Stimulated activated CD4-positive, alpha-beta T cell treated with anti-CD3 and anti-CD28 coated beads, Interleukin-2, amount 100 ng/mL, for 48 hours (primary cell): ENCODE measurements at places on chromosomes 11 and 22.
A peak's percentile ranks its signal among the peaks of the same experiment; 100 is the strongest.

GRCh38 chr22:42644422-42645340 lies 4.3 kb upstream of the ATP5MGL start:
- DNase-seq, result no peak

DNA sequence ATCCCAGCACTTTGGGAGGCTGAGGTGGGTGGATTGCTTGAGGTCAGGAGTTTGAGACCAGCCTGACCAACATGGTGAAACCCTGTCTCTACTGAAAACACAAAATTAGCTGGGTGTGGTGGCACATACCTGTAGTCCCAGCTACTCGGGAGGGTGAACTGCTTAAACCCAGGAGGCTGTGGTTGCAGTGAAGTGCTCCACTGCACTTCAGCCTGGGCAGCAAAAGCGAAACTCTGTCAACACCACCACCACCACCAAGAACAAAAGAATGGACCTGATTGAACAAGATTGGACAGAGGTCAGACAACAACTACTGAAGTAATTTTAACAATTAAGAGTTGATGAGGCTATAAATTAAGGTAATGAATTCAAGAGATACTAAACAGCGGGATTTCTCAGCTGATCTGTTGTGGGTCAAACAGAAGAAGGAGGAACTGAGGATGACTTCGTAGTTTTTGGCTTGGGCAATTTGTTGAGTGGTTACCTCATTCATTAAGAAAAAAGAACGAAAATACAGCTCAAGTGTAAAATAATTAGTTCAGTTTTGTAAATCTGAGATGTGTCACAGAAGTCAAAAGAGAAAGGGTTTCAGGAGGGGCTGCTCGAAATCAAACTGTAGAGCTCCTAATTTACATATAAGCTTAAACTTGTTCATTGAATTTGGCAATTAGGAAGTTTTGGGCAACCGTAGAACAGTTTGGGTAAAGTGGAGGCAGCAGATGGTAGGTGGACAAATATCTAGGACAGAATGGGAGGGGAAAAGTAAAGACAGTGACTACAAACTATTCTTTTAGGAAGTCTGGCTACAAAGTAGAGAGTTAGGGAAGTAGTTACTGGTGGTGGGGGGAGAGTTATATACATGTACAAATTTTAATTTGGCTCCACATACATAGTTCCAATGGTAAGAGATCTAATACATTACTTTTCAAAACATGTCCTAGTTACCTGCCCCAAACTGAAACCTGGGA lies 4.5 kb downstream of the IL18 start:
- no peak for DNase-seq

DNA sequence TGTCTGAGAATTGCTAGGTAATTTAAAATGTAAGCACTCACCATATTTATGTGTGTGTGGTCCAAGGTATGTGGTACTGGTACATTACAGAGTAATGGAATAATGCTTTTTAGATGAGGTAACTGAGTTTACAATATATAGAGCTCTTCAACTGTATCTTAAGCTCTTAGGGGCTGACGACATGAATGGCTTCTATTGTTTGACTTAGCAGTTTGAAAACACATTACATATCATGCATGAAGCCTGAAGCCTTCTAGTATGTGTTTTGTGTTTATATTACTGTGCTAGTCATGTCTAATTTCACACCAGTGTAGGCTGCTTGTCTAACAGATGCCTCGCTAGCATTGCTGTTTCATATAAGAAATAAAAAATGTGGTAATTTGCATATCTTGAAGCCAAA lies 37.2 kb downstream of the GAS2 start:
- no peak for DNase-seq

GRCh38 chr22:27110665-27111451 lies 453.5 kb downstream of the MIAT start:
- no peak for DNase-seq

DNA sequence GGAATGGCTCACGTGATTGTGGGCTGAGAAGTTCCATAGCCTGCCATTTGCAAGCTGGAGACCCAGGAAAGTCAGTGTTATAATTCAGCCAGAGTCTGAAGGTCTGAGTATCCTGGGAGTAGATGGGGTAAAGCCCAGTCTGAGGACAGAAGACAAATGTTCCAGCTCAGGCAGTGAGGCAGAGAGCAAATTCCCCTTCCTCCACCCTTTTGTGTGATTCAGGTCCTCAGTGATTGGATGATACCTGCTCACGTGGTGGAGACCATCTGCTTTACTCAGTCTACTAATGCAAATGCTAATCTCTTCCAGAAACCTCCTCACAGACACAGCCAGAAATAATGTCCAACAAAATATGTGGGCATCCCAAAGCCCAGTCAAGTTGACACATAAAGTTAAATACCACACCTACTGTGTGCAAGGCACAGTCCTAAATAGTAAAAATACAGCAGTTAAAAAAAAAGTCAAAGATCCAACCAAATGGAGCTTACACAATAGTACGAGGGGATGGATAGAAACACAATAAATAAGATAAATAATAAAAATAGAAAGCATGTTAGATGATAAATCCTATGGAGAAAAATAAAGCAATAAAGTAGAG lies 13.2 kb upstream of the APOL6 start:
- no peak for DNase-seq

- no peak for DNase-seq
Observed at GRCh38 chr11:69002110-69002569, 10.9 kb downstream of the MRGPRF start.

GRCh38 chr11:61133956-61134662 lies 27.1 kb downstream of the VPS37C start:
- no peak for DNase-seq

DNA sequence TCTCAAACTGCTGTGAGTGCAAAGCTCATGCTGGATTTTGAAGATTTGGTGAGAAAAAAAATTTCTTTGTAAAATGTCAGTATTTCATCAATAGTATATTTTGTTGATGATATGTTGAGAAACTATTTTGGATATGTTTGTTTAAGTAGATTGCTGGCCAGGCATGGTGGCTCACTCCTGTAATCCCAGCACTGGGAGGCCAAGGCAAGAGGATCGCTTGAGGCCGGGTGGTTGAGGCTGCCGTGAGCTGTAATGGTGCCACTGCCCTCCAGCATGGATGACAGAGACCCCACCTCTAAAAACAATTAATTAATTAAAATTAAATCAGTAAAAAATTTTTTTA lies 6.9 kb upstream of the IFITM3 start:
- DNase-seq, result no peak

DNA sequence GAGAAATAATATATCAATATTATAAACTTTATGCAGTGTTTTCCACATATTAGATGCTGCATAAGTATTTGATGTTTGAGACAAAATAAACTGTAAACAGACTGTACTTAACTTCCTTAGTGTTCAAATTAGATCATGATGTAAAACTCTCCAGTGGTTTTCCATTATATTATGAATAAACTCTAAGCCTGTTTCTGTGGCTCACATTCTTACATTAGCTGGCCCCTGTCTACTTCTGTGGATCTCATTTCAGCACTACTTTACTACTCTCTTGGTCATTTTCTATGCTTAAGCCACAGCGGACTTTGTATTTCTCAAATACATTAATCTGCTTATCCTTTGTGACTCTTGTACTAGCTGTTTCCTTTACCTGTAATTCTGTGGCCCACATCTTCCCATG lies 55.6 kb downstream of the ARHGEF12 start:
- no peak for DNase-seq

DNA sequence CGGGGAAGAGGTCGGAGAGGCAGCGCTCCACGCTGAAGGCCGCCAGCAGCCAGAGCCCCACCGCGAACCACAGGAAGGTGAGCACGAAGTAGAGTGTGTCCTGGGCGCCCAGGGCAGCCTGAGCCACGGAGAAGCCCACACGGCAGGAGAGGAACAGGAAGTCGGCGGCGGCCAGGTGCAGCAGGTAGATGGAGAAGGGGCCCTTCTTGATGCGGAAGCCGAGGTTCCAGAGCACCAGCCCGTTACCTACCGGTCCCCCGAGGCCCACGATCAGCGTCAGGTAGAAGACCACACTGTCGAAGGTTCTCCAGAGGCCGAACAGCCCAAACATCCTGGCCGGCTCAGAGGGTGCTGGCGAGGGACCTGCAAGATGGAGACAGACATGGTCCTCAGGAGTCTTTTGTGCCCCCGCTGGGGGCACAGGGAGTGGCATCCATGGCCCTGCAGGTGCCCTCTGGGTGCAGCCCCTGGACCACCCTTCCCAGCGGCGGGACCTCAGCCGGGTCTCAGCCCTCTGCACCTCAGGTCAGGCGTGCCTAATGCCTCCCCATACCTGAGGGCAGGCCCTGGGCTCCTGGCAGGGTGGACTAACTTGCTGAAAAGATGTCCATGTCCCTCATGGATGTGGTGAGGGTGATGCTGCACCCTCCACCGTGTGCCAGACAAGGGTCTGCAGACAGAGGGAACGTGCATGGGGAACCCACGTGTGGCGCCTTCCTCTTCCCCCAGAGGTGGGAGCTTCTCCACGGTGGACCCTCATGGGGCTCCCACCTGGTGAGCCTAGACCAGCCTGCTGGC lies at the start of gene MRGPRG:
TSS of gene MRGPRG (minus strand) at position 331 of the 798 bp plus-strand sequence. CDS start at position 331, 0 bp downstream.
- DNase-seq, result no peak

- no peak for DNase-seq
Observed at GRCh38 chr11:45017329-45017728, 66.6 kb upstream of the TP53I11 start.

- DNase-seq, result no peak
Observed at GRCh38 chr22:19127329-19128008, 3.6 kb upstream of the TSSK2 start.

DNA sequence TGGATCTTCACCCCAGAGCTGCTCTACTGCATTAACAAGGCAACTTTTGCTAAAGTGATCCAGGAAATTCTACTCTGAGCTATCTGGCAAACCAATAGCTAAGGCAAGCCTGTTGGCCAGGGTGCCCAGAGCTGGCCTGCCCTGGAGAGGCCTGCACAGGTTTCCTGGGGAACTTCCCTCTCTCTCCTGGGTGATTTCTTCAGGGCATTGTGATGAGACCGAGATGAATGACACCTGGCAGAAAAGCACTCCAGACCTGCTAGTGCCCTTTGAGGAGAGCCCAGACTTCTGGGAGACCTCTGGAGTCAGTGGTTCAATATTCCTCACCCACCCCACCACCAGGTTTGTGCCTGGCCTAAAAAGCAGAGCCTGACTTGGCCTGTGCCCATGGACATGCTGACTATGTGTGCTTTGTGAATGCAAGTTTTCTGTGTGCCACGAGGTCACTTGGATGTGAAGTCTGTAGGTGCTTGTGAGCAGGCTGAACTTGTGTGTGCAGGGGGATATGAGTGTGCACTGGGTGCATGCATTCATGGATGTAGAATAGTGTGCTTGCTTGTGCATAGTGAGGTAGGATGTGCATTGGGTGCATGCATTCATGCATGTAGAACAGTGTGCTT lies 4.4 kb upstream of the APLNR start:
- DNase-seq, result no peak

- no peak for DNase-seq
Observed at GRCh38 chr22:22487869-22488597, 20.5 kb downstream of the ZNF280B start.

DNA sequence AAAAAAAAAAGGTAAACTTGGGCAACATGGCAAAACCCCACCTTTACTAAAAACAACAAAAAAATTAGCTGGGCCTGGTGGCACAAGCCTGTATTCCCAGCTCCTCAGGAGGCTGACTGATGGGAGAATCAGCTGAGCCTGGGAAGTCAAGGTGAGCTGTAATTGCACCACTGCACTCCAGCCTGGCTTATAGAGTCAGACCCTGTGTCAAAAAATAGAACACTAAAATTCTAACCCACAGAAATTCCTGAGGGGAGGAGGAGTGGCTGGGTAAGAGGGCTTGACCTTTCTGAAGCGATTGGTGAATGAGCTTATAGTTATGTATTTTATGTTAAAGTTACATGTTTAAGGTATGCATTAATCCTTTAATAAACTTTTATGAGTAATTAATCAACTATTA lies 53.3 kb downstream of the FAT3 start:
- DNase-seq, result no peak

- DNase-seq, result no peak
Observed at GRCh38 chr22:43828725-43828997, 16.6 kb upstream of the EFCAB6 start.

- DNase-seq, result peak; percentile 38
Observed at GRCh38 chr11:83194281-83195142, 1.0 kb downstream of the ANKRD42 start.

DNA sequence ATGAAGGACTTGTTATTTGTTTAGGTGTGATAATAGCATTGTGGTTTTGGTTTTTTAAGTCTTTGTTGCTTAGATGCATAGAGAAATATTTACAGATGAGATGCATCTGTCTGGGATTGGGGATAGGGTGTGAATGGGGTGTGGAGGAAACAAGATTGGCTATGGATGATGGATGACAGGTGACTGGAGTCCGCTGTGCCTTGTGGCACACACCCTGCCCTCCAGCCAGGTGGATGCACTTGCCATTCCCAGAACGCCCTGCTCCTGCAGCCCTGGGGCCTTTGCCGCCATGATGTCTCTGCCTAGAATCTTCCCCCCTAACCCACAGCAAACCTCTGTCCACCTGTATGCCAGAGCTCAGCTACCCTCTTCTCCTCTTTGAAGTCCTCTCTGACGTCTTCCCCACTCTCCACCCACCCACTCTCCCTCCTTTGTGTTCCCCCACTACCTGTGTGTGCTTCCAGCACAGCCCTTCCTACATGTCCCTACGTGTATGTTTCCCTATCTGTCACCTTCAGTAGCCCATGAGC lies 54.7 kb downstream of the WNT11 start:
- no peak for DNase-seq
